ENCODE measurements at places on chromosomes 4 and X.

GRCh38 chrX:2701600-2701999, 10.5 kb downstream of the CD99 start:
- no peak for DNase-seq

- no peak for DNase-seq
These were observed 974.3 kb upstream of the INTU start for GRCh38 chr4:126658411-126658810.

GRCh38 chr4:132955146-132955545, 193.9 kb upstream of the PCDH10 start:
- DNase-seq, result no peak

DNA sequence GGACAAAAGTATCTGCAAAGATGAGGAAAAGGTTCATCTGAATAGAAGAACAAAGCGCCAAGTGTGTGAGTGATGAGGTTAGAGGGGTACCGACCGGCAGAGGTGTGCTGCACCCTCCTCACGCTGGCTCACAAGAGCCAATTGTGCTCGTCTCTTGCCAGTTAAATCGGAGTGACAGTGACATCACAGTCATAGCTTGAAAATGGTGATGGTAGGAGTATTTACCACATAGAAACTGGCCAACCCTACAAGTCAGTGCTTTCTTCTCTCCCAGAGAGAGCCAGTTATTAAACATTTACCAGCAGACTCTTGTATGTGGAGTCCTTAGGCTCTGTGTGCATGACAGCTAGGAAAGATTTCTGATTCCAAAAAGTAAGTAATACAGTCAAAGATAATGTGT, 32.4 kb downstream of the CLDN22 start:
- no peak for DNase-seq

- no peak for DNase-seq
These were observed 5.9 kb upstream of the NOCT start for GRCh38 chr4:139009702-139010101.

GRCh38 chr4:108772402-108772801, 9.5 kb upstream of the ETNPPL start:
- DNase-seq, result no peak

DNA sequence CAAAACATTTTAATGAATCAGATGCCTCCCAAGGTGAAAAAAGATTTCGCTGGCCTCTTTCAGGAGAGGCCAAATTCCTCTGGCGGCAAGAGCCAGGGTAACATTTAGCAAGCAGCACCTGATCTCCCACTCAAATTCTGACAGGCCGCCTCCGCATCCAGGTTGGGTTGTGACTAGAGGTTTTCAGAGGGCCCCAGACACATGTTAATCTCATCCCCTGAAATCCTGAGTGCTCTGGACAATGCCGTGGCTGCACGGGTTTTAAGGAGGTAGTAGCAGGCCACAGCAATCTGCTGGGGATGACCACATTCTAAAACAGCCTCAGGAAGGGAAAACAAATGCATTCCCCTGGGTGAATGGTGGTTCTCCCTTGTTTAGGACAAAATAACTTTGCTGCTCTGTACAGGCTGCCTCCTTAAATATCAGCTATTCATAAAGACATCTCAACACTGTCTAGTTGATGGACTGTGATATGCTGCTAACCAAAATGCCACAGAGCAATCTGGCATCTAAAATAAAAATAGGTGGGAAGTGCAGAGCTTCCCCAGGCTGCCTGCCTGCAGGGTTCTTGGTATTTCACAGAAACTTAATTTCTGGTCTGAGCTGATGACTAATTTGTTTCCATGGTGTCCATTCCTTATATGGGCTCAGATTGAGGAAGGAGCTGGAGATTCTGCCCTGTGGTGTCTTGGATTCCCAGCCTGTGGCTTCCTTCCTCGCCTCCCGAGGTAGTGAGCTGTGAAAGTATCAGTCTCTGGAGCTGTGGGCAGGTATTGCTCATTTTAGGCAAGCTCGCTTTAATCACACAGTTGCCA, 202.0 kb downstream of the DCLK2 start:
- DNase-seq, result no peak

- DNase-seq, result no peak
These were observed 37.5 kb upstream of the IL21 start for GRCh38 chr4:122658377-122658776.

DNA sequence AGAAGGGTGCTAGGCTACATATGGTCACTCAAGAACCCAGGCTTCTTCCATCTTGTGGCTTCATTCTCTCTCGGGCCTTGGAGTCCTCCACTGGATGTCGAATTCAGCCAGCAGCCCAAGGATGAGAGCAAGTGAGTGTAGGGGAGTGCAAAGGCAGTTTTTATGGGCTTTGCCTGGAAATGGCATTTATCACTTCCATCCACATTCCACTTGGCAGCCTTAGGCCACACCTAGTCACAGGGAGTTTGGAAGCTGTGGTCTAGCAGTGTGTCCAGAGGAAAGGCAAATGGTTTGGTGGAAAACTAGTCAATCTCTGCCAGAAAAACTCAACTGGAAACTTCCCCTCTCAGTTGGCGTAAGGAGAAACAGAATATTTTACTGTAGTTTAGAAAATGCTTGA, 59.0 kb downstream of the NHS start:
- no peak for DNase-seq

- no peak for DNase-seq
These were observed 184.8 kb downstream of the GBA3 start for GRCh38 chr4:22877486-22878052.

DNA sequence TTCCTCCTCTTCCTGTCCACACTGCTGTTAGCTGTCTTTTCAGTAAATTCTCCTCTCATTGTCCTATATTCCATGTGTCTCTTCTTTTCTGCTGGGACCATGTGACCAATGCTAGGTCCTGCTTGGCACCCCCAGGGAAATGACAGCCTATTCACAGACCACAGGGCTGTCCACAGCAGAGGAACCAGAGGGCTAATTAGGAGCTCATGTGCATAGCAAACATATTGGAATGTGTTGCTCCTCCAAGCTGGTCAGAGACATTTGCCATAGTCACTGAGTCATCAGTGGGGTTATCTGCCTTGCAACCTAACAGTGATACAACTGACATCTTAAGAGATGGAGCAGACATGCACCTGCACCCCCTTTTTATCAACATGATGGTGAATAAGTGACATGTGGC, 67.9 kb upstream of the PUDP start:
- DNase-seq, result no peak

- DNase-seq, result no peak
These were observed 252.9 kb upstream of the SMIM31 start for GRCh38 chr4:164501074-164501473.

DNA sequence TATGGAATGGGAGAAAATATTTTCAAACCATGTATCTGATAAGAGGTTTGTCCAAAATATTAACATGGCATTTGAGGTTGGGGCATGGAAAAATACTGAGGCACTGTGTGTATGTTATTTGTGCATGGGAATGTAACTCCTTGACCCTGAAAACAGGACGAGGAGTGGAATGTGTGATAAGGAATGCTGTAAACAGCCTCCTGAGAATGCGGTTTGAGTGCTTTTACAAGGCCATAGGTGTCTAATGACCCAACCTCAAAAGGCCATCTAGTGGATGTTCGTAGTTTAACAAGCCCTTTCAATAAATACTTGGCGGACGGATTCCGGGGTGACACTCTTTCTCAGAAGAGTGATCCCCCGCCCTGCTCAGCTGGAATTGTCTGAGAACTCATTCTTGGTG, 162.9 kb upstream of the USP9X start:
- no peak for DNase-seq

DNA sequence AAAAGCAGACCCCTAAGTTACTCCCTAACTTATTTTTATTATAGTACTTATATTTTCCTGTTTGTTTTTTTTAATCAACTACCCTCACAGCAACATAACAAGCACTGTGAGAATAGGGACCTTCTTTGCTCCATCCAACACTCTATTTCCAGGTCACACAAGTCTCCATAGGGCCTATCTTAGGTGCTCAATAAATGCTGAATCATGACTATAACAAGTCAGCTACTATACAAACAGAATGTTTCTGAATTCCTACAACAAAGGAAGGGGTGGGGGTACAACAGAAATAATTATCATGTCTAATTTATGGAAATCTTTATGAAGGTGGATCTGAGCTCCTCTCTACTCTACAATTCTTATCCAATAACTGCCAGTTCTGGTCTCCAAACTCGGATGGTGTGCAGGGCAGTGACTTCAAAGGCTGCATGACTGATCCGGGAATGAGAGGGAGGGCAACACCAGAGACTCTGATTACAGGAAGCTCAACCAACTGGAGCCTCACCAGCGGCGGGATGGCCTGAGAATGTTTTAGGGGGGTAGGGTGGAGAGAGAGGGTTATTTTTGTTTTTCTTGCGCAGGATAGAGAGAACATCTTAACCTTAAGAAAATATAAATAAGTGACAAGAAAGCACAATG, 71.1 kb downstream of the HADH start:
- DNase-seq, result no peak

DNA sequence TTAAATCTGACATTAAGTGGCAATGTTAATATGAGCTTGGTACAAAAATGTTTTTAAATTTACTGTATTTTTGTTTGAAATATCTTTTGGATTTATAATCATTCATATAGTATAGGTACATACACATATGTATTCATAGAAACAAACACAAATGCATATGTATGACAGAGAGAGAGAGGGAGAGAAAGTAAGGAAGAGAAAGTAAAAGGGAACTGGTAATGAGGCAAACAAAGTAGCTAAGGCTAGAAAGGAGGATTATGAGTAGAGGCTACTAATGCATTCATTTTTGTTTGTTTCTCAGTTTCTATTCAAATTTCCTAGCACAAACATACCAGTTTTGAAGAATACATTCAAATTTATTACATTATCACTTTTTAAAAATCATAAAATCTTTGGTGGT, 132.4 kb downstream of the GLRA3 start:
- DNase-seq, result no peak

GRCh38 chr4:3810111-3810680, 44.0 kb downstream of the ADRA2C start:
- no peak for DNase-seq

DNA sequence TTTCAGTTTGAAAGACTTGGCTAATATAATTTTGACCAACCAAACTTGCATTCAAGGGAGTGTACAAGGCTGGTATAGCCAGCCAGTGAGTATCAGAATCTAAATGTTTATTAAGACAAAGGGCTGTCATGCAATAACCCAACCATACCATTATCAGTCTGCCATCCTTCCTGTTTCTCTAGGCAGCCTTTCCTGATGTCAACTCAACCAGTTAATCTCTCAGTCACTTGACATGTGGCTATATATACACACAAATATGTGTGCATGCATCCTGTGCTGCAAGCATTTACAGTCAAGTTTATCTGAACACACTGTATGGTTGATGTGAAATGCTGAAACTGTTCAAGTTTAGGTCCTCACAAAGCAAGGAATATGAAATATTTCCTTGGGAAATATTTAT, 17.2 kb downstream of the BTK start:
- DNase-seq, result no peak

DNA sequence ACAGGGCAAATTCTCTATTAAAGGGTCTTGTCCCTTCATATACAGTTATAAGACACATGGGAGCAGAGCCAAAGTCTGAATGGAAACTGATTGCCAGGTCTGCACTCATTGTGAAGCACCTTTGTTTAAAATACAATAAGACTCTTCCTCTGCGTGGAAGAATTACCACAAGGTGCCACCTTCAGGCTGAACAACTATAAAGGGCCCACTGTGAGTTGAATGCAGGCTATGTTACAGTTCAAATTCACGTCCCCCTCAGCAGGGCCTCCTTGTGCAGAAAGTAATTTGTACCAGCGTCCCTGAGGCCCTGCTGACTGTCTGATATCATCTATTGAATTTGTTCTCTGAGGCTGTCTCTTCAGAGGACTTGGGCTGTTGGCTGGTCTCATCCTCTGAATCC, 225.8 kb upstream of the TEX13C start:
- no peak for DNase-seq

DNA sequence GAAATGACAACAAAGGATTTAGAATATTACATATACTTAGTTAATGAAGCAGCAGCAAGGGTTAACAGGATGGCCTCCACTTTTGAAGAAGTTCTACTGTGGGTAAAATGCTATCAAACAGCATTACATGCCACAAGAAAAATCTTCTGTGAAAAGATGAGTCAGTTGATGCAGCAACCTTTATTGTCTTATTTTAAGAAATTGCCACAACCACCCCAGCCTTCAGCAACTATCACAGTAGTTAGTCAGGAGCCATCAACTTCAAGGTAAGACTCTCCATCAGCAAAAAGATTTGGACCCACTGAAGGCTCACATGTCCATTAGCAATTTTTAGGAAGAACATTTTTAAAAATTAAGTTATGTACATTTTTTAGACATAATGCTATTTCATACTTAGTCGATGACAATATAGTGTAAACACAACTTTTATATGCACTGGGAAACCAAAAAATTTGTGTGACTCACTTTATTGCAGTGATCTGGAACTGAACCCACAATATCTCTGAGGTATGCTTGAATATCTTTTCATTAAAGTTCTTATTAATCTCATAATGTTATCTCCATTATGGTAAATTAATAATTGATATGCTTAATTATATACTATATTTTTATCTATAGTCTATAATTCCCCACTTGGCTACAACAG, 81.2 kb downstream of the SPCS3 start:
- DNase-seq, result no peak

- no peak for DNase-seq
These were observed 27.5 kb upstream of the SMS start for GRCh38 chrX:21912989-21913388.

DNA sequence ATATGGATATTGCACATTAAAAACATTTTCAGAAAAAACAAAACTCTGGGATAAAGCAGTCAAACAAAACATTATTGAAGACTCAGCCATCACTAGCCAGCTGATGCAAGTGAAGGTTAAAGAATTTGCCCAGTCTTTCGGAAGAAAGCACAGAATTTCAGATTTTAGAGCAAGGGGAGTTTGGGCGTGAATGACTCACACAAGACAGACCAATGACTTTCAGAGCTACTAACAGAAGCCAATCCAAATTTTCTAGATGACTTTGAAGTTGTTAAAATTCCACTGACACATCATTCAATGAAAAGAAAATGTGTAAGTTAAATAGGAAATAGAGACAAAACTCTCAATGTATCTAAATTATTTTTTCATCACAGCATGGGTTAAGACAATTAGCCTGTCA, 4.0 kb downstream of the MRFAP1L1 start:
- DNase-seq, result no peak

- DNase-seq, result no peak
These were observed 62.9 kb downstream of the MID1IP1 start for GRCh38 chrX:38864165-38864564.

DNA sequence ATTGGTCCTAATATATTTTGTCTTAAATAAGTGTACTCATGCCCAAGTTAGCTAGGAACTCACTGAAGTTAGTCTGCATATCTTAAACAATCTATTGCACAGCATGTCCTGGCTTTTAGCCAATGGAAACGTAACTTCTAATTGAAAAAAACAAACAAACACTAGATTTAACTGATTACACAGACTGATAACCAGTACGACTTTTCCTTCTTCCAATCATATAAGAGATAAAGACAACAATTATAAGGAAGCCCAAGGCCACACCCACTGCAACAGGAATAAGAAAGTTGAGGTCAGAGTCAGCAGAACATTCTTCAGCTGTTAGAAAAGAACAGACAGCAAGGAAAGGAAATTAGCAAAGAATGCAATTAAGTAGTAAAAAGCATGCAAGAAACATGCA, 40.8 kb downstream of the LAMP2 start:
- no peak for DNase-seq
